ENCODE measurements at places on chromosomes 7 and 10.
A peak's percentile ranks its signal among the peaks of the same experiment; 100 is the strongest.

GRCh38 chr7:30112103-30112713 is 22.6 kb upstream of the MTURN start:
- DNase-seq, result no peak

DNA sequence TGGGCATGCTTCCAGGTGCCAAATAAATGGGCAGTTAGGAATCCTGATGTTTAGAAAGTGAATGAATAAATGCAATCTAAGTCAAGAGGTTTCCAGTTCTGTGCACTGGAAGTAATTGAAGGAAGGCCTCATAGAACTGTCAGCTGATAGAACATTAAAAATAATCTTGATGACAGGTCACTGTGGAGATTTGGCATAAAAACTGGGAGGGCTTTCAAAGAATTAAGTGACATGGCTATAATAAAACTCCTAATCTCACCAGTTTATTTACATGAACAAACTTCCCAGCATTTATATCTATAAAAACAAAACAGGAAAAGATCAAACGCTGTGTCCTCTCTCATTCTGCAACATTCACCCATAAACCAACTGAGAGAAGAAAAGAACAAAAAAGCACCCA is 170.5 kb downstream of the SLIT1 start:
- DNase-seq, result no peak

GRCh38 chr7:30459591-30460245 is 18.9 kb downstream of the NOD1 start:
- DNase-seq, result peak; percentile 68

GRCh38 chr7:75776295-75776971 is 4.4 kb upstream of the CCL26 start:
- DNase-seq, result no peak

DNA sequence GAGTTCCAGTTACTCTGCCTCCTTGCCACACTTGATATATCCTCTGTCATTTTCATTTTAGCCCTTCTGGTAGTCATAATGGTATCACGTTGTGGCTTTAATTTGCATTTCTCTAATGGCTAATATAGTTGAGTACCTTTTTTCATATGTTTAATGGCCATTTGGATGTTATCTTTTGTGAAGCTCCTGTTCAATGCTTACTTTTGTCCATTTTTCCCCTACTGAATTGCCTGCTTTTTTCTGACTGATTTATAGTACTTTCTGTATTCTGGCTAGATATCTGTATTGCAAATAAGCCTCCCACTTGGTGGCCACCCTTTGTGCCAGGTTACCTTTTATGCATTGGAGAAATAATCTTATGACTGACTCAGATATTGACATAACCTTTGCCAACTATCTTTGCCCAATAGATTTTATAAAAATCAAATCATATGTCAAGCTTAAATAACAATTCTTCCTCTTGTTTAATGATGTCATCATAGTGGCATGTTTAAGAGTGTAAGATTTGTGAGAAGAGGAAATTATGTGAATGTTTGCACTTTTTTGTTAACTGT is 50.6 kb downstream of the PRPF18 start:
- DNase-seq, result no peak

DNA sequence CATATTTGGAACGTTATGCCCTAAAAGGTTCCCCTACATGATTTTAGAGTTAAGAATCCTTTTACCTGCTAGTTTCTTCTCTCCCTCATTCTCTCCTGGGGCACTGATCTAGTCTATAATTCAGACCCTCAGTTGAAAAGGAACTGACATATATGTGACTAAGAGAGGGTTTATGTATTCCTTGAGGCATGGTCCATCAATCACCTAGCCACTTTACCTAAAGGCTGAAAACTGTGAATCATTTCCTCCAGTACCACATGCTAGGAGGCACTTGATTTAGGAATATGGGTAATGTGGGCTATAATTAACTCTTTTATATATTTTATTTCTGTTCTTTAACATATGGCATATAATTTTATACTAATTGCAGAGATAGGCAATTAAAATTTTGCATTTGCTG is 303.5 kb downstream of the BBS9 start:
- DNase-seq, result no peak
